NCI-H1694 treated with DMSO at 0.1 percent for 48 hours (cell line): ENCODE measurements at places on chromosomes 5 and 9.

DNA sequence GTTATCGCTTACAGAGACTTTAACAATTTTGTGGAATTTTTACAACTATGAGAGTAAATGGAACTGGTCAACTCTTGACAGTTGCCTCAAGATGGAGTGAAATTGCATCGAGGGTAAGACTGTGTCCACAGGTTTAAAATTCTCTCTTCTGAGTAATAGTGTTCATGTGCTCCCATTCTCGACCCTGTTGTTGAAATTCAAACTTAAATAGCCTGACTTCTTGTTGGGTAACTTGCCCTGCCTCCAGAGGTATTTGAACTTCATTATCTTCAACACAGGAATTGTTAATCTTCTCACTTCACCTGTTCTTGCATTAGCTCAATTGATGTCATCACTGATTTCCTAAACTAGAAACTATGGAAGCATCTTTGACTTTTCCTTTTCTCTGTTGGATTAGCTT, 77.5 kb downstream of the PIP5K1B start:
- no peak for DNase-seq

DNA sequence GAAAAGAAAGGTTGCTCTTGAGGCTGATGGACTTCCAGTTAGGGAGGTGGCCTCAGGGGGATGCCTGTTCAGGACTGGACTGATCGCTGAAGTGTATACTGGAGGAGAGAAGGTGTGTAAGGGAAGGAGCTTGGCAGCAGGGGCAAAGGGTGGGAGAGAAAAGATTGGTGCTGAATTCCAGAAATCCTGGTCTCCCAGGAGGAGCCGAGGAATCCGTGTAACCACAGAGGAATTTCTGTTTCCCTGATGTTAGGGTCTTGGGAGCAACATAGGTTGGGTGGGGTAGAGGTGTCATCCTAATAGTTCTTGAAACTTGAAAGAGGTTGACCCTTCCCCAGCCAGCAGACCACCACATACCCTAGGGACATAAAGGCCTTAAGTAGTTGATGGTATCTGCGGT, 88.9 kb upstream of the PTPN3 start:
- no peak for DNase-seq

DNA sequence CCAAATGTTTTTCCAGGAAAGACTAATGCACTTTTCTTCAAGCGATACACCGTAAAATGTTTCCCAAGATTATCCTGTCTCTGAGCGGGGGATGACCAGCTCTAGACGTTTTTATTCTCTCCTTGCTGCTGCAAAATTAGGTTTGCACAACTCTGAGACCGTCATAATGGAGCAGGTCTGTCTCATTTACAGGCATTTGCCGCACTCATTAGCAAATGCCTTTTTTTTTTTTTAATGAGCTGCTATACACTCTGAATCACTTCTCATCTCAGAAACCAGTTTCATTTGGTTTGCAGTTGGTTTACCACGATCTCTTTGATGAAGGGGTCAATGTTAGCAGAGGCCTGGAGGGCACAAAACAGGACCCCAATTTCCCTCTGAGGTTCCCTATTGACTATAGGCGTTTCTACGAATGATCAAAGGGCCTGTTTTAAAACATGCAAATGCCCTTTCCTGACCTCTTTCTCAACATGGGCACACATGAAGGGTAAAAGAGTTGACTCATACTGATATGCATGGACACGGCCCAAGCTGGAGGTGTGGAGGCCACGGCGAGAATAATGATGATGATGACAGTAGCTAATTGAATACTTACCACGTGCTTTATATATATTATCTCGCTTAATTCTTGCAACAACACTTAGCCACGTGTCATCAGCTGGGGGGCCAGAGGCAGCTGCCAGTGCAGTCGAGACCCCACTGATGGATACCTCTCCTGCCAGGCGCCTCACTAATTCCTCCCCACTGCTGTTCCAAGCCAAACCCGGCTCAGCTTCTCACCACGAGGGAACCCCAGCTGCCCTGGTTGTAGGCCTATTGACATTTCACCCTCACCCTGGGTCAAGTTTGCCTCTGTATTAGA, 89.9 kb upstream of the PTCH1 start:
- DNase-seq, result no peak

DNA sequence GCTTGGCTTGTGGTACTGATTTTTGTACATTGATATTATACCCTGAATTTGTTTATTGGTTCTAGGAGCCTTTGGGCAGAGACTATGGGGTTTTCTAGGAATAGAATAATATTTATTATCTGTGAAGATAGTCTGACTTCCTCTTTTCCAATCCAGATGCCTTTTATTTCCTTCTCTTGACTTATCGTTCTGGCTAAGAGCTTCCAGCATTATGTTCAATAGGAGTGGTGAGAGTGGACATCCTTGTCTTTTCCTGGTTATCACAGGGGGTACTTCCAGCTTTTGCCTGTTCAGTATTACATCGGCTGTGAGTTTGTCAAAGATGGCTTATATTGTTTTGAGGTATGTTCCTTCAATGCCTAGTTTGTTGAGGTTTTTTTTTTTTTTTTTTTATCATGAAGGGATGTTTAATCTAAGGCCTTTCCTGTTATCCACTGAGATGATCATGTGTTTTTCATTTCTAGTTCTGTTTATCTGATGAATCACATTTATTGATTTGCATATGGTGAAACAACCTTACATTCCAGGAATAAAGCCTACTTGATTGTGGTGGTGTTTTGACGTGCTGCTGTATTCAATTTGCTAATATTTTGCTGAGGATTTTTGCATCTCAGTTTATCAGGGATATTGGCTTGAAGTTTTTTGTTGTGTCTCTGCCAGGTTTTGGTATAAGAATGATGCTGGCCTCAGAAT, 77.5 kb downstream of the CERT1 start:
- no peak for DNase-seq

DNA sequence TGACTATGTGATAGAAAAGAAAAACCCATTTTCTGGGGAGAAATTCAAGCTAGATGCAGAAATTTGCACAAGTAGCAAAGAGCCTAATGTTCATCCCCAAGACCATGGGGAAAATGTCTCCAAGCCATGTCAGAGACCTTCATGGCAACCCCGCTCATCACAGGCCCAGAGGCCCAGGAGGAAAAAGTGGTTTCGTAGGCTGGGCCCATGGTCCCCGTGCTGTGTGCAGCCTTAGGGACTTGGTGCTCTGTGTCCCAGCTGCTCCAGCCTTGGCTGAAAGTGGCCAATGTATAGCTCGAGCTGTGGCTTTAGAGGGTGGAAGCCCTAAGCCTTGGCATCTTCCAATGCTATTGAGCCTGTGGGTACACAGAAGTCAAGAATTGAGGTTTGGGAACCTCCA, 711.2 kb upstream of the ZNF608 start:
- no peak for DNase-seq

- no peak for DNase-seq
Observed at GRCh38 chr9:87853876-87854579, 28.6 kb upstream of the SPATA31E1 start.
